Left colon (tissue), 2 donors: ENCODE measurements at places on chromosomes 7 and 10.

- no peak for DNase-seq
Measured at GRCh38 chr7:1432411-1433082, 26.7 kb downstream of the MICALL2 start.

- no peak for DNase-seq
Measured at GRCh38 chr7:159007364-159007995, 137.2 kb downstream of the VIPR2 start.

DNA sequence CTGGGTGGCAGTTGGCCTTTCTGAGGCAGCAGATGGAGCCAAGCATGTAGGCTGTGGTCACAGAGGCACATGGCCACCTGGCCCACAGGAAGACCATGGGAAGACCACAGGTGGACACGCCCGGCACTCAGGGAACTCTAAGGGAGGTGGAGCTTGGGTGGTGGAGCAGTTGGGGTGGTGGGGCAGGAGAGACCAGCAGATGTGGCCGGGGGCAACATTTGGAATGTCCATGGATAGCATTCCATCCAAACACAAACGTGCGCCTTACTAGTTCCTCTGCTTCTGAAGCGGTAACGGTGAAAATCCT is 290.9 kb downstream of the PTPRN2 start:
- DNase-seq, result no peak

DNA sequence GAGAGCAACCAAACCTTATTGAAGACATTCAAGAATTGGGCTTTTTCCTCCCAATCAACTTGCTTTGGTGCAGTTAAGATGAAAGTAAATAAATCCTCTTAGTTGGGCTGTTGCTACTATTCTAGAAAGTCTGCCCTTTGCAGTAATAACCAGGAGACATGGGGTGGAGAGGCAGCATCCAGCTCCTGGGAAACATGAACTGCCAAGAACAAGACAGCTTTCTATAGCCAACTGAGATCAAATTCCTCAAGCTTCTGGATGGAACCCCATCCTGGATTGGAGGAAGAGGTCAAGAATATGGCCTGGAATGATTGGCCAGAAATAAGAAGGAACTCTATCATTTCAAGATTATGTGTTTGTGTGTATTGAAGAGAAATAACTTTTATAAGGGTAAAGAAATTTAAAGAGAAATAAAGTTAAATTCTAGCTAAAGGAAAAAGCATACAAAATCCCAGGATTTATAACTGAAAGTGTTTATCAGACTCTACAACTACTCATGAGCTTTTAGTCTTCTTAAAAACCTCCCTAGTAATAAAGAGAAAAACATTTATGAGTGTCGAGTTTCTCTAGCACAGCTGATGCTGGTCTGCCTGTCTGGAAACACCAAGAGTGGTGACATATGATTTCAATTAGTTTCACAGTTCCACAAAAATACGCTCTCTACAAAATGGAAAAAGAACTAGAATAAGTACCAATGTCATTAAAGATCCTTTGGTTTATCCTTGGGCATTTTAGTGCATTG is 70.1 kb upstream of the COL1A2 start:
- DNase-seq, result no peak

DNA sequence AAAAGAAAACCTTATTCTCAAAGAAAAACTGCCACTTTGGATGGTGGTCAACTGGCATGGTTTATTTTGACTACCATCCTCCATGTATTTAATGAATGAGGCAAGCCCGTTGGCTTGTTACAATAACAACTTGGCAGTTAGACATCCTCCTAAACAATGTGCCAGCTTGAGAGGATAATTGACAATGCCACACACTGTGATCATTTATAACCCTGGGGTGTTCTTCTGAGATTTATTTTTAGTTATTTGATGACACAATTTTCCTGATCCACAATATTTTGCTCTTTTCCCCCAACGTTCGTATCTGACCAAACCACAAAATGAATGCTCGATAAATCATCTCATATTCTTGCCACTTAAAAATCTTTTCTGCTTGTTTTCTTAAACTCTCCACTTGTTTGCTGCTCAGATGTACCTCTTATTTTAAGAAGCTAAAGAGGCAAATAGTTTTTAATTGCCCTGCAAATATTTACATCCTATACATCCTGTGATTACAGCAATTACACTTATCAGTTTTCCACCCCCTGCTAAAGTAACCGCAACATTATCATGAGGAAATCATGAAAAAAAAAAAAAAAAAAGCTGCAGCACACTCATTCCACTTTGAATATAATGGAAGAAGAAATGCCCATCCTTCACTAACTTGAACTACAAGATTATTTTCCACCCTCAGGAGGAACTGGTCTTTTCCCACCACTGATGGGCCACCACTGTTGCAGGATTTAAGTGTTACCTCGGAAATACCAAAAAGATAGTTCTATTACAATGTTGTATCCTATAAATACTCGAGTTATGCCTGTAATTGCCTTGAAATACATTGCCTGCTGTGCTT is 119.9 kb downstream of the MBL2 start:
- DNase-seq, result no peak

- DNase-seq, result no peak
Measured at GRCh38 chr7:83588602-83589240, 60.2 kb downstream of the SEMA3E start.

- DNase-seq, result no peak
Measured at GRCh38 chr10:109695988-109696387, 227.3 kb downstream of the XPNPEP1 start.

- DNase-seq, result no peak
Measured at GRCh38 chr7:44937426-44937825, 41.4 kb downstream of the MYO1G start.

DNA sequence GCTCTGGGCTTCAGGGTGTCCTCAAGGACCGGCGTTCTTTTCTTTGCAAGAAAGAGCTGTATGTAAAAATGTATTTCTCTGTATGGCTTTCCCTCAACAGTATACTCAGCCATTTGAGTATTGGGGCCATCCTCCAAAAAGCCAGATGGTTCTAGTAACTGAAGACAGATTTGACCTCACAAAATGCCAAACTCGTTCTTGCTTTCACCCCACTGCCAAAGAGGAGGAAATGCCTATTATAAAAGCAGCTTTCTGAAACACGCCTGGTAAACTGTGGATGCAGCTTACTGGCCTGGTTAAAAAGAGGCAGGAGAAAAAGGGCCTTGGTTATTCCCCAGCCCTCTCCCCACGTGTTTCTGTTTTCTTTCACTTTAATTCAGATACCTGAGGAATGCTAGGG is 7.7 kb upstream of the HTR5A start:
- DNase-seq, result no peak

DNA sequence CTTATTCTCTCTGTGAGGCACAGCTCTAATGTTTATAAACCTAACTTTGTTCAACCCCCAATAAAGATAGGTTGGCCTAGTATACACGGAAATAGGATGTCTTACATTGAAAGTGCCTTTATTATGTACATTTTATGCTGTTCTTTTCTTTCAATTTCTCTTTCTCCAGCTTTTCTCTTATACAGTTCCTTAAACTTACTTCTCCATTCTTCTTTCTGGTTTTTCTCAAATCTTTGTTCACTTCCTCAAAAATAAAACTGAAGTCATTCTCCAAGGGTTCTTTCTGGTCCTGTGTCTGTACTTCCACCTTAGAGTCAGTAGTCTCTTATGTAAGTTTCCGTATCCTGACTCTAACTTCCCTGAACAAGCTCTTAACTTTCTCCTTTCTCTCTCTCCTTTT is 29.2 kb upstream of the NAMPT start:
- no peak for DNase-seq

- DNase-seq, result no peak
Measured at GRCh38 chr7:130009848-130010688, 41.1 kb downstream of the ZC3HC1 start.

DNA sequence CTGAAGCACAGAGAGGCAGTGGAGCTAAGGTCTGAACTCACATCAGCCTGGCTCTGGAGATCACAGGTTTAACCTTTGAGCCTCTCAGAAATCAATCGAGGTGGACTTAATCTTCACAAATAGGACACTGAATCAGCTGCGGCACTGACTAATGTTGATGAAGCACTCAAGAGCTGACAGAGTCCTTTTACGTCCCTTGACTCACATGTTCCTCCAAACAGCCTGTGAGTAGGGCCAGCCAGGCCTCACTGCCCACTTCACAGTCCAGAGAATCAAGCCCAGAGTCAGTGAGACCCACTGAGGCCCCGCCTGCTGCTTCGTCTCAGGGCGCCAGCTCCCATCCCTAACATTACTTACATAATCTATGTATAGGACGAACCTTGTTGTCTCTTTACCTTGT is 63.1 kb downstream of the TNS3 start:
- no peak for DNase-seq

GRCh38 chr7:371779-372545 is 82.0 kb downstream of the FOXL3 start:
- DNase-seq, result peak; percentile 6

- no peak for DNase-seq
Measured at GRCh38 chr10:11882646-11883375, 59.7 kb downstream of the PROSER2 start.

GRCh38 chr7:101560856-101561255 is 68.2 kb downstream of the MYL10 start:
- DNase-seq, result no peak

- DNase-seq, result no peak
Measured at GRCh38 chr7:50872437-50872836, 89.7 kb upstream of the GRB10 start.

GRCh38 chr10:74898201-74898976 is 72.0 kb downstream of the KAT6B start:
- no peak for DNase-seq

DNA sequence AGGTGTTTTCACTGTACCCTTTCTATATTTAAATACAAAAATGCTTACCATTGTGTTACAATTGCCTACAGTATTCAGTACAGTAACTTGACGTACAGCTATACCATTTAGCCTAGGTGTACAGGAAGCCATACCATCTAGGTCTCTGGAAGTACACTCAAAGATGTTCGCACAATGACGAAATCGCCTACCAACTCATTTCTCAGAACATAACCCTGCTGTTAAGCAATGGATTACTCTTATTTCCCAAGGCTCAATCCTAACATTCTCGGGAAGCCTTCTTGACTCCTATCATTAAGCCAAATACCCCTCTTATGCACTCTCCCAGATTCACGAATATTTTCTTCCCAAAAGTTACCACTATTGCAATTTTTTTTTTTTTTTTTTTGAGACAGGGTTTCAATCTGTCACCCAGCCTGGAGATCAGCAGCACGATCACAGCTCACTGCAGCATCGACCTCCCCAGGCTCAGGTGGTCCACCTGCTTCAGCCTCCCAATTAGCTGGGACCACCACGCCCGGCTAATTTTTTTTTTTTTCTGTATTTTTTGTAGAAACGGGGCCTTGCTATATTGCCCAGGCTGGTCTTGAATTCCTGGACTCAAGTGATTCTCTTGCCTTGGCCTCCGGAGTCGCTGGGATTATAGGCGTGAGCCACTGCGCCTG is 1.5 kb downstream of the CWF19L1 start:
- DNase-seq, result no peak

GRCh38 chr10:3928569-3928968 is 143.6 kb upstream of the KLF6 start:
- no peak for DNase-seq

- no peak for DNase-seq
Measured at GRCh38 chr10:128927497-128928161, 539.4 kb upstream of the MGMT start.

DNA sequence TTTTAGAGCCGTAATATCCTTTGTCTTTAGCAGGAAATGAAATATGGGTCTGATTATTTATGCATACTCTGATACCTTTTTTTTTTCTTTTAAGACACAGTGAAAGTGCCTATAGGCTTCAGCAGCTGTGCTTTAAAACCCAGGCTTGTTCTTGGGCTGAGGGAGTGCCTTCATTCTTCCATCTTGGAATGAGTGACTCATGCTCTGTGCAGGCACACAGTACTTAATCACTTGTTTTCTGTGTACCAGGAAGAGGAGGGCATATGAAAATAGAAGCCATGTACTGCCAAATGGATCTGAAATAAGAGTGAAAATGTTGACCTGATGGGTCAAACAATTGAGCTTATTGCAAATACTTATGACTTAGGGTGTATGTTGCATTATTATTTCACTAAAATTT is 12.0 kb downstream of the INPP5F start:
- DNase-seq, result no peak

- no peak for DNase-seq
Measured at GRCh38 chr10:119225083-119225658, 17.8 kb downstream of the GRK5 start.

DNA sequence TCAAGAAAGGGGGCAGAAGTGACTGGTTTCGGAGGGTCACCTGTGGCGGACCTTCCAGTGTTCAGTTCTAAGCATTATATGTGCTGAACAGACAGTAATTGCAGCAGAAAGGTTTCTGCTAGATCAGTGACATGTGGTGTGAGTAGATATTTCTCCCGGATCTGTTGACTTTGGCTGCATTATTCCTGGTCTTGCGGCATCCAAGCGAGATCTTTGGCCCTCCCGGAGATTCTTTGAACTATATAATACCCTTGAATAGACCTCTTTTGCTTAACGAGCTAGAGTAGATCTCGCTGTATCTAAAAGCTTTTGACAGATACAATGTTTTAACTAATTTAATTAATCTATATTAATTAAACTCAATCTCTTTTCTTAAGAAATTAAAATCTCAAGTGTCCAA is 99.8 kb downstream of the PTN start:
- no peak for DNase-seq

- DNase-seq, result no peak
Measured at GRCh38 chr7:127949769-127950222, 81.4 kb downstream of the LRRC4 start.

- no peak for DNase-seq
Measured at GRCh38 chr7:2920956-2921652, 77.0 kb upstream of the GNA12 start.

DNA sequence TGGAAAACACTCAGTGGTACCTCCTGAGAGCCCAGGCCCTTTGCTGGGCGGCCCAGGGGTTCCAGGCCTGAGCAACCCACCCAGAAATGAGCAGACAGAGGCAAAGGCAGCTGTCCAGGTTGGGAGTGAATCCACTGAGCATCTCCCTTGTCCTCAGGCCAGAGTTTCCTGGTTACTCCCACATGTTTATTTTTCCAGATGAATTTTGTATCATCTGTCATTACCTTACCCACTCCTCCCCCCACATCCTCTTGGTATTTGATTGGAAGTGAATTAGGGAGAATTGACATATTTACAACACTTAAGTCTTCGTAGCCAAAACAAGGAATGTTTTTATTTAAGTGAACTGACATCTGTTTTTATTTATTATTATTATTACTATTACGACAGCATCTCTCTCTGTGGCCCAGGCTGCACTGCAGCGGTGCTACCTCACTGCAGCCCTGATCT is 13.2 kb upstream of the LMBR1 start:
- no peak for DNase-seq

- DNase-seq, result peak; percentile 69
Measured at GRCh38 chr10:79904671-79905321, 44.1 kb downstream of the SFTPD start.

DNA sequence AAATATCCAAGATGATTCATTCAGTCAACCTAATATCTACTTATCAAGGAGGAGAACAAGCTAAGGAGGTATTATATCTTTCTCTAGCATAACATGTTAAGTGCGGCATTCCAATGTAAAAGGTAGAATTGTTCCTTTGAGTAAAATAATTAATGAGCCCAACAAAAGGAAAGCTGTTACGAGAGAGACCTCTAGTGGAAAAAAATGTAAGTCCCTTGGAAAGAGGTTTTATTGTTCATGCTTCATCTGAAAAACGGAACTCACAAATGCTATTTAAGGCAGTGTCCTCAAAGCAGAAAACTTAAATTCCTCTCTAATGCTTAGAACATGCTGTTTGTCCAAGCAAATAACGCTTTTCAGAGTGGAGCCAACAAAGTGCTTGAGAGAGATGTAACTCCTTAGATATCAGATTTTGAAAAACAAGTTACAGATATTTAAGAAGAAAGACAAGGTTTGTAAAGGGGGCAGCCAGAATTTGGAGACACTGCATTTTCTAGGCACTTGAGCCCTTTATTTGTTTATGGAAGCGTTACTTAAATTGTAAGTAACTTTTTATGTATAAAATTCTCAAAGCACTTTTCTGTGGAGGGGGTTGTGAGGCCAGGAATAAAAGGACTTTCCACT is 119.9 kb downstream of the TFEC start:
- no peak for DNase-seq
